Tongue (tissue), 3 donors: ENCODE measurements at places on chromosomes 7 and 10.

DNA sequence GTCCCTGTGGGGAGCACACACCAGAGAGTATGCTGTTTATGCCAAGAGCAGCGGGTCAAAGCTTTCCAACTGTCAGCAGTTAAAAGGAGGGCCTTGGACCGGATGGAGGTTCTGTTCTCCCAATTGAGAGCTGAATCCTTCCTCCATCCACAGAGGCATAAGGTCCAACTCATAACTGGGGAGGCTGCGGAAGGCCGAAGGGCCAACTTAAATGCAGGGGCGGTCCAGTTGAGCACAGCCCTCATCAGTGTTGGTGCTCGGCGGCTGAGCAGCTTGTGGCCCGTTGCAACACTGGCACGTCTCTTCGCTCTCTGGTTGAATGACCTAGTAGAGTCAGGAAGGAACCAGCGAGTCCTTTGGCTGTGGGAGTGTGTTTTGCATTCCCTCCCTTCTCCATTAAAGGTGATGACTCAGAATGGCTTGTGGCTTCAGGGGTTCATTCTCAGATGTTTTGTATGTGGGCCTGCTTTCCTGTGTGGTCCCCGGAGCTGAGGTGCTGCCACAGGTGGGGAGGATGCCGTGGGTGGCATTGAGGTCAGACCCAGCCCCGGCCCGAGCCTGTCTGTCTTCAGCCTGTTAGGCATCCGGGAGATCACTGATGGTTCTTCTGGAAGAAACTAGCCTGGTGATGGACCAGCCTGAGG, 44.8 kb upstream of the DMBT1 start:
- no peak for DNase-seq

- DNase-seq = no peak
These were observed 759.9 kb downstream of the IPMK start for GRCh38 chr10:57507788-57508187.

DNA sequence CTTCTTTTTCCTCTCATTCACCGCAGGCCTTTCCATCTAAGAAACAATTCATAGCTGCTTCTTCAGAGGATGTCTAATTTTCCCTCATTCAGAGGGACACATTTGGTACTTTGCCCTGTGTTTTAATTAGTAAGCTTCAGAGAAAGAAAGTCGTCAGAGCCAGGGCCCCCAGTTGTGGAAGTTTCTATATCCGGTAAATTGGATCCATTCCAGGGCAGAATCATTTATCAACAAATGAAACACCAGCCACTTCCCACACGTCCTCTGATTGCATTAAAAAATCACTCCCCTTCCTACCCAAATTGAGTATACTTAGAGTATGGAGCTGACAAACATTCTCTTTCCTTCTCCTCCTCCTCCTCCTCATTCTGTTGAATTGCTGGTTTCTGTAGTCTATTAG, 205.8 kb upstream of the HDAC9 start:
- no peak for DNase-seq

GRCh38 chr7:154680894-154681659, 321.8 kb downstream of the PAXIP1 start:
- DNase-seq = no peak

DNA sequence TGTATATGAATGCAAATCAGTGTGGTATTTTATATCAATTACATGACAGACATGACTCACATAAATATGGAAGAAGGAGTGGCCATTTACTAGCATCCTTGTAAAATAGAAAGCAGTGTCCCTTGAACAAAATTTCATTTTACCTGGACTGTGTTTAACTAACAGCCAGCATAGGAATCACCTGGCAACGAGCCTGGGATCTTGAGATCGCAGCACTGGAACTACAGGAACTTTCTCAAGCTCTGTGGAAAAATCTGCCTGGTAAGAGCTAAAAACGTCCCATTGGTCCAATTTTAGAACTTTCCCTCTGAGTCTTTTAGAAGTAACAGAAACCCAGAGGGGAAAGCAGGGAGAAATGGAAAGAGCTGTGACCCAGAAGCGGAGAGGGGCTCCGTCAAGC, 68.9 kb upstream of the AMPH start:
- DNase-seq = peak; percentile 30

DNA sequence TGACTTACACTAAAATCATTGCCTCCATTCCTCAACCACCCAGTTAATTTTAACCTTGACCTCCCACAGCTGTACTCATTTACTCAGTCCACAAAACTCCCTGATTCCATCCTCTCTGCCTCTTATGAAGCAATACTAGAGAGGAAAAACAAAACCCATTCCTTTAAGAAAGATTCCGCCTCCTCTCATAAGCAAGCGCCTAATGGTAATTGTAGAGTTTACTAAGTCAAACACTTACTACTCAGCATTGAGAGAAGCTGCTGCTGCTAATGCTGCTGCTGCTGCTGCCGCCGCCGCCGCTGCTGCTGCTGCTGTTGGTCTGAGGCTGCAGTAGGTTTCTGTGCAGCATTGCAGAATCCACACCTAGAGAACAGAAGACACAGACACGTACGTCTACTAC, 2.1 kb upstream of the ADD3 start:
- DNase-seq = peak; percentile 59

DNA sequence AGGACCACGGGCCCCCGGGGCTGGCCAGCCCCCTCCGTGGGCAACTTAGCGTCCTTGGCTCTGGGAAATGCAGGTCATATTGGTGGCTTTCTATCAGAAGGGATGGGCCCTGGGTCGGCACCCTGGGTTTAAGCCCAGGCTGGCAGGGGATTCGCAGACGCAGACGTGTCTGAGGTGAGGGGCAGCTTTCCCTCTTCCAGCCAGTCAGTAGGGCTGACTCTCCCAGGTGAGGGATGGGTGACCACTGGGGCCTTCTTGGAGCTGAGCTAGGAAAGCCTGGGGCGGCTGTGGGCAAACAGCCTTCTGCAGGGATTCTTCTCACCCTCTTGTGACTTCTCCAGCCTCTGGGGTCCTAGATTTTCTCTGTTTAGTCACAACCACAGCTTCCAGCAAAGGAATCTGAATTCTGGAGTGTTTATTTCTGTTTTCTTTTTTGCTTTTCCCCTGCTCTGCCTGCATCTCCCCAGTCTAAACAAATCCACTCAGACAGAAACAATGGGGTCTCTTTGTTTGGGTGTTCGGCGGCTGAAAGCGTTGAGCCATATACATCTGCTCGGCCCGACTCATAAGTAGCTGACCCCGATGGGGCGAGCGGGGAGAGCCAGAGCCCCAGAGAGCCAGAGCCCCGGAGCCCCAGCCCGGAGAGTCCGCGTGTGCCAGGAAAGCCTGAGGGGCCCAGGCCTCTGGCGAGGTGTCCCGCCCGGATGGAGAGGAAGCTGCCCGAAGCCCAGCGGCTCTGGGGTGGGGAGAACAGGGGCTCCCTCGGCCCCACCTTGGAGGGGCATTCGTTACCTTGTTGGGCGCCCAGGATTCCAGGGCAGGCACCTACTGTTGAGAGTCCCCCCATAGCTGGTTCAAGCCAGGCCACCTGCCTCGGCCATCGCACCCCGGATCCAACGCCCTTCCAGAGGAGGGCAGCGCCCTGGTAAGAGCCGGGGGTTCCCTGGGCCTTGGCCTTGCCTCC, 2.0 kb downstream of the MNX1 start:
- no peak for DNase-seq

DNA sequence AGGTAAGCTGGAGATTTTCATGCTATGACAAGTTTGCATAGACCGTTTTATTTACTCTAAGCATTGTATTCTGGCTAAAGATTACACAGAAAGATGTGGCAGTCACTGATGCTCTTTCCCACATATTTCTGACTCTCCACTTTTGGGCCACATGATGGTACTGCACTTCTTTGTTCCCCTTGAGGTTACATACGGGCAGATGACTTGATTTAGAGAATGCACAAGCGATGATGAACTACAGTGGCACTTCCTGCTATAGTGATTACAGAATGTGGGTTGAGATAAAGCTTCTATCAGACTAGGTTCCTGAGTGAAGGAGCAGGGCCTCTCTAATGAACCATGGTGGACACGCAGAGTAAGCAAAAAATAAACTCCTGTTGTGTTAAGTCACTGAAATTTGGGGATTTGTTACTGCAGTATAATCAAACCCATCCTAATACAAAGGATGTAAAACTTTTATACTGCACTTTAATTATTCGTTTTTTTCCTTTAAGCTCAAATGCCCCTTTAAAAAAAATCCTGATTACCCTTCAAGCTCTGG, 177.9 kb downstream of the TAX1BP1 start:
- no peak for DNase-seq
